Smooth muscle cell of the umbilical artery (primary cell): ENCODE measurements at places on chromosomes 11 and 22. TPM values are rescaled to one million over a fixed set of nuclear protein-coding genes. Genes with fewer than 3 reads are reported as not detected.

Gene MMP3
- total RNA-seq: 0.88 and 10.7 TPM in 2 replicates

Gene ZNF214
- 2.8 and 4.2 TPM in 2 replicates for total RNA-seq

Gene LINC01488
- not detected in 2 replicates for total RNA-seq

Gene GLYAT
- not detected in 2 replicates for total RNA-seq

Gene EXPH5
- total RNA-seq: 0.09 and 0.30 TPM in 2 replicates

Gene ABCG4
- total RNA-seq: under 0.01 and 0.32 TPM in 2 replicates

Gene NEFH
- total RNA-seq: 0.59 and 1.0 TPM in 2 replicates
